ENCODE measurements at places on chromosomes 6 and 20. TPM values are rescaled to one million over a fixed set of nuclear protein-coding genes. Genes with fewer than 3 reads are reported as not detected.
A peak's percentile ranks its signal among the peaks of the same experiment; 100 is the strongest.

GRCh38 chr6:24738741-24739140, 19.8 kb upstream of the C6orf62 start:
- no peak for DNase-seq

GRCh38 chr6:24122139-24122538, 3.9 kb upstream of the NRSN1 start:
- DNase-seq = no peak

GRCh38 chr20:47274401-47275108, 81.9 kb downstream of the ZMYND8 start:
- DNase-seq = peak; percentile 59

- DNase-seq = no peak
Measured at GRCh38 chr6:161299726-161300125, 25.9 kb upstream of the AGPAT4 start.

DNA sequence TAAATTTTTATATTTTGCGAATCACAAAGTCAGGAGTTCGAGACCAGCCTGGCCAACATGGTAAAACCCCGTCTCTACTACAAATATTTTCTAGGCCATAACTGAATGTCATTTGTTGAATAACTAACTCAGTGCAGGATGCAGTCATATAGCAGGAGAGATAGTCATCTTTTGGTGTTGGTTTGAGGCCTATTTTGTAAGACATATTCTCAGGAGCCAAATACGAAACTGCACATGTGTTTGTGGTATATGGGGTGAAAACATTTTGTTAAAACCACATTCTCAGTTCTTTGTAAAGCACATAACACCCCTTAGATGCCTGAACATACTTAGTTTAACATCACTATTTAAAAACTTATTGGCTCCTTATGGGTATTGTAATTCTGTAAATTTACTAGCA, 4.7 kb upstream of the ENPP5 start:
- DNase-seq = no peak

DNA sequence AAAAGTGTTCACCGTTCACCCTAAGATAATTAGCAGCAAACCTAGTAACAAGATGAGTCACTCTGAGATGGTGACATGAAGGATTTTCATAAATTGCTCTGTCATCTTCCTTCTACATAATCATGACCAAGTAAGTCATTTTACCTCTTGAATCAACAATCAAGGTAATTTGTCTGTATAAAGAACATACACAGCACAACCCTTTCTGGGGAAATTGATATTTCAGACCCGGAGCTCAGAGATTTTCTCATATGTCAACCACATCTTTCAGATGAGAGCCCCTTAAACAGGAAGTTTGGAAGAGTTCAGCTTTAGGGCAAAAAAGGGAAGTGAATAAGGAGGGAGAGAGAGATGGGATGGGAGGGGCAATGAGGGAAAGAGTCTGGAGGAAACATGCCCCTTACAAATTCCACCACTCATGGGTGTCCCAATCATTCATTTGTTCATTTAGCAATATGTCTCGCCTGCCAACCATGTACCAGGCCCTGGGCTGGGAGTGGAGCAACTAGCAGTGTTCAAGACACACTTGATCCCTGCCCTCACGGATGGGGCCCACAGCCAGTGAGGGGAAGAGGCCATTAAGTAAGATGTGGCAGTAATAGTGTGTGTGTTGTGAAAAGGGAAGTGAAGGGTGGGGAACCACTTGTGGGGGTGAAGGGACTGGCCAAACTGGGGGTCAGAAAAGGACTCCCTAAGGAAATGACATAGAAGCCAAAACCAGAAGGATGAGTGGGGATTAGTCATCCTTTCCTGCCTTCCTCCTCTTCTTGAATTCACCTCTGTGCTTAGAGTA, 190.9 kb downstream of the MAFB start:
- DNase-seq = no peak

Gene MCHR2
- not detected for total RNA-seq

GRCh38 chr6:82246802-82247504, 591 bp downstream of the IBTK start:
- no peak for DNase-seq

DNA sequence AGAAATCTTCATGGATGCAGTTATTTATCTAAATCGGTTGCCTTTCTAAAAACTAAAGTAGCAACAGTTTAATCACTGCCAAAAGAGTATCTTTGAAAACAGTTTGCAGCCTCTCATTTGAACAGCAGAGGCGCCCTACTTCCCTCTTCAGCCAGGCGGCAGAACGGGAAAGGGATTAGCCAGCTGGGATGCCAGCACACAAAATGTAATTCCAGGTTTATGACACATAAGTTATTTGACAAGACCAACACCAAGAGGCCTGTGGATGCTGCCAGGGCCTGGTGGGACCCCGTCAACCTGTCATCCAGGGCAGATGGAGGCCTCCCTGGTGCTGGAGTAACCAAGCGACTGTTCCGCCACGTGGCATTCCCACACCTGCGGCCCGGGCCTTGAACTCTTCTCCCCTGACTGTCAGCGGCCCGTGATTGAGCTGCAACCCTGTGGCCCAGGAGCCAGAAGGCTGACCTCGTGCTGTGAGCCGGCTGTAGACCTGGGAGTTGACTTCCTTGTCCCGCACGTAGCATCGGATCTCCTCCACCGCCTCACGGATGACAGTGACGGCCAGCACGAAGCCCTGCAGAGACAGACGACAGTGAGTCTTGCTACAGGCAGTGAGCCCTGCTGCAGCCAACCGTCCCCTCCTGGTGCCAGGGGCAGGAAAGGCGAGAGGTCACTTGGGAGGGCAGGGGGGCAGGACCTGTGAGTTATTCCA, 55.5 kb downstream of the ATP9A start:
- DNase-seq = no peak

Gene POM121L2
- total RNA-seq = not detected

Gene NHLRC1
- 0.40 TPM for total RNA-seq

DNA sequence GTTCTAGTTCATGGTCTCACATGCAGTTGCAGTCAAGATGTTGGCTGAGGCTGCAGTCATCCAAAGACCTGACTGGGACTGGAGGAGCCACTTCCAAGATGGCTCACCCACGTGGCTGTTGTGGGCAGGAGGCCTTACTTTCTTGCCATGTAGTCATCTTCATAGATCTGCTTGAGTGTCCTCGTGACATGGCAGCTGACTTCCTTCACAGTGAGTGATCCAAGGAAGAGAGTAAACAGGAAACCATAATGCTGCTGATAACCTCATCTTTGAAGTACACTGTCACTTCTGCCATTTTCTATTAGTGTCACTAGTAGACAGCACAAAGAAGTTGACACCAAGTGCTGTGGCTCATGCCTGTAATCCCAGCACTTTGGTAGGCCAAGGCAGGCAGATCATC, 40.1 kb upstream of the AKIRIN2 start:
- DNase-seq = no peak

Gene EBF4
- 2.5 TPM for total RNA-seq

Gene UBE2V1
- 112 TPM for total RNA-seq

Gene MLIP
- not detected for total RNA-seq

DNA sequence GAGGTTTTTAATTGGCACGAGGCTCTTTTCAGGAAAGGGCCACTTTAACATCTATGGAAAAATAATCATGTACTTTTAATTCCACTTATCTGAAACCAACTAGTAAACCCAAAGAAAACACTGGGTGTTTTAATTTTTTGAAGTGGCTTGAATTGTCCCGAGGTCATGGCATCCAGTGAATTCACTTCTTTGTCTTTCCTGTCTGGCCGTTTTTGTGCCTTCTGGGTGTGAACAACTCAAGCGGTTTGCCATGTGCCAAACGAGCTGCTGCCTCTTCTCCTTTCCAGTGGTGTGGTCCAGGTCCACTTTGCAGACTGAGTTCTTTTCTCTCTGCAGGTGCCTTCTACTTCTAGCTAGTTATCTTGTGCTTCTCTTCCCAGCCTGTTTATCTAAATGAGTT, 117.5 kb downstream of the PLCB4 start:
- DNase-seq = no peak

Gene CTCFL
- 0.07 TPM for total RNA-seq

Gene B4GALT5
- 27.4 TPM for total RNA-seq

Gene NOTCH4
- 2.0 TPM for total RNA-seq

DNA sequence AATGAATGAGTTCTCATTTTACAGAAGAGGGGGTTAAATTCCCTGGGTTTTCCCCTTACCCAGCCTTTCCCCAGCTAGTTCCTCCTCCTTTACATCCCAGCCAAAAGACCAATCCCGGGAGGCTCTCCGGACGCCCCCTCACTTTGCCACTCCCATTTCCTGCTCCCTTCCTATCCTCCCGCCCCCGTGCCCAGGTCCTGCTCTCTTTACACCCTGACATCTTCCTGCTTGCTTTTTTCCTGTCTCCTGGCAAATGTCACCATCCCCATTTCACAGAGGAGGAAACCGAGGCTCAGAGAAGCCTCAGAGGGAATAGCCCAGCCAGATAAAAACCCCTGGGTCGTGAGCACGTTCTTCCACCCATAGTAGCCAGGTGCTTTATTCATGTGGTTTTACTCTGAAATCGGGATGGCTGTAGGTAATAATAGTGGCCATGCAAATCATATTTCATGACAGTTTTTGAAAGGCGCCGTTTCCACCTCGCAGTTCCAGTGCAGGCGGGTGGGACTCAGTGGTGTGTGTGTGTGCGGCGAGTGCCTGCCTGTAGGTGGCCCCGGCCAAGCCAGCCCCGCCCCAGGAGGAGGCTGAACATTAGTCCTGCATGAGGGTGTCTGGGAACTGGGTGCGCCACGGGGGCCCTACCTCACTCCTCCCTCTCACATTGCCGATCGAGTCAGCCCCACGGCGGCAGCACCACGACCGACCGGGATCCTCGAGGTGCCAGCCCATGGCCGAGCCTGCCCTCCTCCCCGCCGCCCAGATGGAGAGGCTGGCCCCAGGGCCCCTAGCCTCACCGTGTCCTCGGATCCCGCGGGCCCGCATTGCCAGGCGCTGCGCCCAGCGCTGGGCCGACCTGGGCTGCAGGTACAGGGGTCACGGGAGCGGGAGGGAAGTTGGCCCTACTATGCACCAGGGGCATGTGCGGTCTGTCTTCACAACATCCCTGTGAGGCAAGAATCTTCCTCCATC, at the start of gene ARHGAP40:
ARHGAP40 (plus strand) TSS at position 594 of the 969 bp plus-strand sequence.
- DNase-seq = no peak

Gene SIRPD
- total RNA-seq = not detected

DNA sequence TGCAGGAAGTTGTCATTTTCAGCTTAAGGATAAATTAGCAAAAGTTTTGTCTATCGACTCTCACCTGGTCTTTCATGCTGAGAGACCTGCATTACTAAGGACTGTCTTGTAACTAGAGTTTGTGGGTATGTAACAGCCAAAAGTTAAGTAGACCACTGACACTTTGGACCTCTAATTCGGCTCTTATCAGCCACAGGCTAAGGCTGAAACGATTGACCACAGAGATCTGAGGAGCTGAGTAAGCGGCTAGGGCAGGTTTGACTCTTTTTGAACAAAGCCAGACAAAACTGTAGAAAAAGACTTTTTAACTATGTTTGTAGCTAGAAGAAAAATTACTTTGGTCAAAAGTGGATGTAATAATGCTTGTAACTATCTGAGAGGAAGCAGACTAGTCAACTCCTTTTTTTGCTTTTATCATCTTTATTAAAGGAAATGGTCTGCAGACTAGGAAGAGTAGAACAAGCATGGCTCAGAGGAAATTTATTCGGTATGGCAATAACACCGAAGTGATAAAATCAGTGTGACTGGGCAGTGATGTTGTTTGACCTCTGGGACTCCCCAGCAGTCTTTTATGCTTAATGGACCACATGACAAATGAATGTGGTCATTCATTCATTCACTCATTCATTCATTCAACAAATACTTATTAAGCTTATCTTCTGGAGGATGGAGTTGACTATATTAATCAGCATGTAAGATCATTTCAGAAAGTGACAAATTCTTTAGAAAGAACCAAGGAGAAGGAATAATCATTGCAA, 725.0 kb upstream of the HS3ST5 start:
- no peak for DNase-seq

- no peak for DNase-seq
Measured at GRCh38 chr6:164554700-164555476, 754.5 kb downstream of the C6orf118 start.

DNA sequence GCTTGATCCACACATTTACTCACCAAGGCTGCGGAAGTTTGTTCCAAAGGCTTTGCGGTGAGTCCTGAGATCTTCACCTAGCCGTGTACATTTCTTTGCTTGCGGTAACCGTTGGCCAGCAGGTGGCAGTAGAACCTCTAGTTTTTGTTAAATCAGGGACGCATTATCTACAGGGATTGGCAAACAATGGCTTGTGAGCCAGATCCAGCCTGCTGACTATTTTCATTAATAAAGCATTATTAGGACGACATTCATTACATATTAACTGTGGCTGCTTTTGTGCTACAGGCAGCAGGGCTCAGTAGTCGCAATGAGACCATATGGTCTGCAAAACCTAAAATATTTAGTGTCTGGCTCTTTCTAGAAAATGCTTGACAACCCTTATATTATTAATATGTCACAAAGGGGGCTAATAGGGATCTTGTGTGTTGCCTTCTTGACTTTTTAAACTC, 174.1 kb downstream of the DOK5 start:
- peak; percentile 42 for DNase-seq

GRCh38 chr6:139522511-139523220, 148.2 kb upstream of the CITED2 start:
- DNase-seq = no peak

GRCh38 chr20:25860531-25861150, 164.0 kb upstream of the ZNF337 start:
- no peak for DNase-seq

All from epithelial cell of proximal tubule (primary cell).